ENCODE measurements at places on chromosomes 13 and 19.

GRCh38 chr13:74082741-74083160 is 51.5 kb downstream of the KLF12 start:
- DNase-seq, result no peak

DNA sequence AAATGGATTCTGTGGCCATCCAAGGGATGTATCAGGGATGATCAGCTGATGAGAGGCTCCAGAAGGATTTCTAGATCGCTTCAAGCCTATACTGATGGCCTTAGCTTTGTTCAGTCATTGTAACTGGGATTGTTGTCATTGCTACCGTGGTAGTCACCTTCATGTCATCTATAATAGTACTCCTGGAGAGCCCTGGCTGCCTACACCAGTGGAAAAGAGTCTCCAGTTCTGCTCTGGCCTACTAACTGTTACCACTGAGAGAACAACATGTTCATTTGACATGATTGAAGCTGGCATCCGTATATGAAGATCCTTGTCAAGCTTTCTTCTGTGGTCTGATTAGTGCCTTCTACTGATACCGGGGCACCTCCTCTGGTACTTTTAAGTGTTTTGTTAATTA is 131.3 kb downstream of the B3GLCT start:
- no peak for DNase-seq

GRCh38 chr13:113207890-113208420 is 514 bp downstream of the PCID2 start:
- peak; percentile 76 for DNase-seq

DNA sequence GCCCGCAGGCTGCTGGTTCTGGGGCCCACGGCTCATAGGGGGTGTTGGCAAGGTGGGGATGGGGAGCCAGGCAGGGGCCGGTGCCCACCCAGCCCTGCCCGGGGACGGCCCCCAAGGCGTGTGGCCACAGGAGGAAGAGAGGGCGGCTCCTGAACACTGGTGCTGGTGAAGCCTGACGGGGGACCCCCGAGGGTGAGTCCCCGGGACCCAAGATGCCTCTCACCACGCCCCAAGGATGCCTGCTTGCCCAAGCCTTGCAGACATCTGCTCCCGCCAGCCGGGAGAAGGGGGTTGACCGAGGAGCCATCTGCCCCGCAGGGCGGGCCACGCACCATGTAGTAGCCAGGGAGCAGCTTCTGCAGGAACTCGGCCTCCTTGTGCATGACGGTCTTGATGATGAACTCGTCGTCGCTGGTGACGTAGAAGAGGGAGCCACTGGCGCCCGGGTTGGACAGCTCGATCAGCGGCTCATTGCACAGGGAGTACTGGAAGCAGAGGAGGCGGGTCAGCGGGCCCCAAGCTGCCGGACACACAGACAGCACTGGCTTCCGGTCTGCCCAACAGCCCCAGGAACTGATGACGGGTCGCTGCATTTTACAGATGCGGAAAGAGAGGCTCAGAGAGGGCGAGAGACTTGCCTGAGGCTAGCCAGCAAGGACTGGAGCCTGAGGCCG is 29.6 kb upstream of the CACTIN start:
- no peak for DNase-seq

GRCh38 chr13:40484101-40484800 is 182.2 kb downstream of the FOXO1 start:
- no peak for DNase-seq

GRCh38 chr19:18259893-18260292 is 14.4 kb downstream of the IQCN start:
- no peak for DNase-seq

DNA sequence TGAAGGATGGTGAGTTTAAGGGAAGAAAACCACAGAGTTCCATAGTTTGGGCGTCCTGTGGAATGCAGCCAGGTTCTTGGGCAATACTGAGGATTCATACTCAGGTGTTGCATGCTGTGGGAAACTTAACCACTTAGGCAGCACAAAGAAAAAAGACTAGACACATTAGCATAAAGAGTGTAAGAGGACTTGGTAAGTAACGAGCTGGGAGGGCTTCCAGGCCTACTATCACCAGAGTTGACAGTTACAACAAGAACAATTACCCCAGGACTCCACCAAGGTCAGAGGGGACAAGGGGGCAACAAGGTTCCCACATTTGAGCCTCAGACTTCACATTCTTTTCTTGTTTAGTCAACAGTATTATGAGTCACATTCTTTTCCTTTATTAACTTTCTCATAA is 33.2 kb downstream of the KCTD12 start:
- DNase-seq, result no peak

DNA sequence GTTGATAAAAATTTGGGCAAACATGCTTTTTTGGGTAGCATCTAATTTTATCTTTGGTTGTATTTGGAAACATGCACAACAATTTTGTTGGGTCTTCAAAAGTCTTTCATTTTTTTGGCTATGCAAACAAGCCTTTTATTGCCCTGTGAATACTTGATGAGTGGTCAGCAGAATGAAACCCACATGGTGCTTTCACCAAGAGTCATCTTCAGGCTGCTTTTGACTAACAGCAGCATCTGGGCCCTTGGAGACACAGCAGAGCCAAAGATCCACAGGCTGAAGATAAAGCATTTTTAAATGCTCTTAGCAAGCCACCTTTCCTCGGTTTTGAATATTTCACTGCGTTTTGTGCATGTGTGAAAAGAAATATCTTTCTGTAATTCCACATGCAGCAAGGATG is 154.9 kb downstream of the FGF9 start:
- DNase-seq, result no peak

- no peak for DNase-seq
Observed at GRCh38 chr19:43906774-43907173, 28.3 kb downstream of the ZNF45 start.

DNA sequence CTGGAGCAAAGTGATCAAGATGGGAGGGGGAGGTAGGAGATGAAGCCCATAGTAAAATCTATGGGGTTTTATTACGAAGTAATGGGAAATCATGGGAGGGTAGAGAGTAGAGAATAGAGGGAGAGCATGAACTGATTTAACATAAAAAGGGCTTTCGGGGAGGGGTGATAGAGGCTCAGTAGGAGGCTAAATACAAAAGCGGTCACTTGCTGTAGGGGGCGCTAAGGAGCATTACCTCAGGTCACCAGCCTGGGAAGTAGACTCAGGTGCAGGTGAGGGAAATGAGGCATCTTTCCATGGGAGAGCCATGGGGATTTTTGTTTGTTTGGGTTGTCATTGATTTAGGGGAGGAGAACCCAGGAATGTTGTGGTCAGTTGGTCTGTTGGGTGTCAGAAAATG is 14.1 kb downstream of the KRTDAP start:
- DNase-seq, result peak; percentile 35

DNA sequence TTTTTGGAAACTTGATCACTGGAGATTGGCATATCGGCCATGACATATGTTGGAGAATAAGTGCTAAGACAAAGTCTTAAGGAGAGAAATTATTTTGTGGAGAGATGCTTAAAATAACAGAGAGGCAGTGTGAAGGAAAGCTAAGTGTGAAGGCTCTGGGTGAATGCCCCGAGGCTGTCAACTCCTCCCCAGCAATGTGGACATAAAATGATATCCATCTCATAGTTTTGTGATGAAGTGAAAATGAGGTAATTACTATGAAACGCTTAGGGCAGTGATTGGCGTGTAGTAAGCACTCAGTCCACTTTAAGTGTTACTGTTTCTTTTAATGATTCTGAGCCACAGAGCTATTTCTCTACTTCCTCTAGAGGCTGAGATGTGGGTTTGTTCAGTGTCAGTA is 195.8 kb upstream of the KLF12 start:
- no peak for DNase-seq

GRCh38 chr19:39824143-39825092 is 9.5 kb downstream of the DYRK1B start:
- peak; percentile 96 for DNase-seq

- DNase-seq, result no peak
Observed at GRCh38 chr19:33394006-33394722, 20.7 kb downstream of the CEBPG start.

DNA sequence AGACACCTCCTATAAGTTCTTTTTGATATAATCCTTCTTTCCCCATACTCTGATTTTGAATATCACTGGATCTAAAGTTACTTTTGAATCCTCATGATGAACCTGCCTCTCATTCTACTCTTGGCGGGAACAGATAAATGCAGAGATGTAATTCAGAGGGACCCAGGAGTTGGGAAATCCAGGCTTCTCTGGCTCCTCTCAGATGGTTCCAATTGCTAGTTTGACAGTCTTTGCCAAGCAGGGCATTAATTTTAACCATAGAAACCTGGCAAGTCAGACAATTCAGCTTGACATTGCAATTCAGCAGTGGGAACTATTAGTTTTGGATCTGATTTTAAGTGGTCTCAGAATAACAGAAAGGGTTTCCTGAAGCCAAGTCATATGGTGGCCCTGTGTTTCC is 67.3 kb upstream of the KLF12 start:
- no peak for DNase-seq

DNA sequence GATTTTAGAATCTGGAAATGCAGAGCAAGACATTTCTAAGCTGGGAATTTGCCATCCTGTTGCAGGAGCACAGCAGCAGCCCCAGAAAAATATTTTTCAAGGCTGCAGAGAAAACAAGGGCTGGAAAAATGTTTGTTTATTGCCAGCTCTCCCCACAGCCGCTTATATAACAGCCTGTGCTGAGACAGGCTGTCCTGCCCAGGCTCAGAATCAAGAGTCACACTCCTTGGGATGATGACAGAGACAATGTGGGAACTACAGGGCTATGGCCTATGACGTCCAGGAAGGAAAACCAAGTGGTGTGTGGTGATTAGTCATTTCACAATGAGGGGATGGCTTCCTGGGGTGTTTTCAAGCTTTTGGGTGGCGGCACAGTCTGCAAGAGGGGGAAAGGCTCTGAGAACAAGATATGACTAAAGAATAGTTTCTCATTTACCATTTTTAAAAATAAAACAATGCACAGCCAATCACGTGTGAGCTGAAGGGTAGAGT is 136.3 kb upstream of the SERP2 start:
- DNase-seq, result no peak

DNA sequence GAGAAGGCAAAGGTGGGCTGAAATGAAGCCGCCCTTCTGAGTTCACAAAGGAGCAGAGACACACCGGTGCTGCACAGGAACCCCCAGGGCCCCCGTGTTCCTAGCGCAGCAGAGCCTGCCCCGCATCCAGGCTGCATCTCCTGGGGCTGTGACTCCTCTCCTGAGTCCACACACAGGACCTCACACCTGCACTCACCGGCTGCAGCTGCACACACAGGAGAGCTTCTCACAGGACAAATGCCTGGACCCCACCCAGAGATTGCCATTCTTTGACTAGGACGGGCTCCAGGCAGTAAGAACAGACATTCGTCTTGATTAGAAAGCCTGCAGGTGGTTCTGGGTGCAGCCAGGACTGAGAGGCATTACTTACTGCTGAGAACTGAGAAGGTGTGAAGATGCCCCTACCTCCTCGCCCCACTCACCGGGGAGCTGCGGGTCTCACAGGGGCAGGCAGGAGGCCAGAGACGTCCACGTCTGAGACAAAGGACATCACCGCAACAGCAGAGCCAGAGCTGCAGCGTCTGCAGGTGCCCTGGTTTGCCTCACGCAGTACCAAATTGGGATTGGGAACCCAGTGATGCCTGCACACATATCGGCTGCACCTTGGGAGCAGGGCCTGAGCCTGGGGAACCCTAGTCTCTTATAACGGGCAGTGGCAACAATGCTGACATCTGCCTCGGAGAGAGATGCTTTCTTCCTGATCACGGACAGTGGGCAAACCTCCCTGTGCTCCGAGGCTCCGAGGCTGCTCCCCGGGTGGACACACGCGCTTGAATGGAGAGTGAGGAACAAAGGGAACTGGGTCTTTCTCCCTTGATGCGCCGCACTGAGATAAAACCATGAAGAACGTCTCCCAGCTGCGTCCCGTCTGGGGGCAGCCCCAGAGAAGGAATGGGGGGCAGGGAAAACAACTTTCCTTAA is 50.4 kb downstream of the RASA3 start:
- DNase-seq, result peak; percentile 60

DNA sequence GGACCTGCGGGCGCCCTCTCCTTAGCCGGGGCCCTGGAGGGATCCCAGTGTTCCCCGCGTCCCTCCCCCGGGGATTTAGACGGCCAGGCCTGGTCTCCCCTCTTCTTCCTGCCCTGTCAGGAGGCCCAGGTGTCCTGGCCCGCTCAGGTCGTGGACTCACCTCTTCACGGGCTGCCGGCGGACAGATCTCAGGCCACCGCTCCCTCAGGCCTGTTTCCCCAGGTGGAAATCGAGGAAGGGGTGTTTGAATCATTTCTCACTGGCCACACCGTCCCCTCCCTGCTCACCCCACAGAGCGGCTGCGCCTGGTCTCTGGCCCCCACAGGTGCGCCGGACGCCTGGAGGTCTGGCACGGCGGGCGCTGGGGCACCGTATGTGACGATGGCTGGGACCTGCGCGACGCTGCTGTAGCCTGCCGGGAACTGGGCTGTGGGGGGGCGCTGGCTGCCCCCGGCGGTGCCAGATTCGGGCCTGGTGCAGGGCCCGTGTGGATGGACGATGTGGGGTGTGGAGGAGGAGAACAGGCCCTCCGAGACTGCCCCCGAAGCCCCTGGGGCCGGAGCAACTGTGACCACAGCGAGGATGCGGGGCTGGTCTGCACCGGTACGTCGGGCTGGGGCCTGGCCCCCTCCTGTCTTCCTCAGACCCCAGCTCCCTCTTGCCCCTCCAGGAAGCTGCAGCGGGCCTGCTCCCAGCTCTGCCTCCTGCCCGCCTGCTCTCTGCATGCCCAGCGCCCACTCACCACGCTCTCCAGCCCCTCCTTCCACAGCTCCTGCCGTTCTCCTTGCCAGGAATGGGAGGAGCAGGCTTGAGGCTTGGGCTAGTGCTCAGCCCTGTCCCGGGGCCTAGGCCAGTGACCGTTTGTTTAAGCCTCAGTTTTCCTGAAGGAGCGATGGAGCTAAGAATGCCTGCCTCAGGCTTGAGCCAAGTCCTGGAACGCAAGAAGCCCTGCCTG is 2.5 kb downstream of the SSC5D start:
- no peak for DNase-seq

GRCh38 chr19:13195678-13196077 is 45.5 kb downstream of the IER2 start:
- peak; percentile 79 for DNase-seq

DNA sequence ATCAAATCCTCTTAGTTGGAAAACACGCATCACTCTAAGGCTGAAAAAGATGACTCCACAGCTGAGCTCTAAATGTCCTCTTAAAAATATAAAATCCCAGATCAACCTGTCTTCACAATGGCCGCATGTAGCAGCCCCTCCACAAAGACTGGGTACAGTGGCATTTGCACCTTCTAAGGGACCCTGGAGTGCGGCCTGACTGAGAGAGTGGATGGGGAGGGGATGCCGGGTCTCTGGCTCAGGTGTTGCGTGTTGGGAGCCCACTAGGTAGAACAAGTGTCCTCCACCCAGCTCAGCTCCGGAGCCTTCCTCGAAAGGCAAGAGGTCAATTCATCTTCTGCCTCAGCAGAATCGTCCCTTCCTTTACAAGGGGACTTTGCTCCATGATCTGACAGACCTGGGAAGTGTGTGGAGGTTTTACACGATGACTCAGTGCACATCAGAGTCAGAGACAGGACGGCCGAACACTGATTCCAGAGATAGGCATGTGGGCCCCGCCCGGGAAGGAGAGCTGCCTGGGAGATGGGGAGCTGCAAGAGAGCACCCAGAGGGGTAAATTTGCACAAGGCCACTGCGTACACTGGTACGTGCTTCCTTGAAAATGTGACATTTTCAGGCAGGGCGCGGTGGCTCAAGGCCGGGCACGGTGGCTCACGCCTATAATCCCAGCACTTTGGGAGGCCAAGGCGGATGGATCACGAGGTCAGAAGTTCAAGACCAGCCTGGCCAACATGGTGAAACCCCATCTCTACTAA is 23.5 kb upstream of the SLC15A1 start:
- no peak for DNase-seq

All from neural progenitor cell (in vitro differentiated cells).